ENCODE measurements at places on chromosomes 7 and 10.

GRCh38 chr7:69659983-69660382 is 61.7 kb downstream of the AUTS2 start:
- peak; percentile 24 for DNase-seq

GRCh38 chr7:129167817-129168216 is 20.6 kb upstream of the SMO start:
- no peak for DNase-seq

GRCh38 chr7:93551063-93551895 is 23.2 kb downstream of the CALCR start:
- peak; percentile 50 for DNase-seq

DNA sequence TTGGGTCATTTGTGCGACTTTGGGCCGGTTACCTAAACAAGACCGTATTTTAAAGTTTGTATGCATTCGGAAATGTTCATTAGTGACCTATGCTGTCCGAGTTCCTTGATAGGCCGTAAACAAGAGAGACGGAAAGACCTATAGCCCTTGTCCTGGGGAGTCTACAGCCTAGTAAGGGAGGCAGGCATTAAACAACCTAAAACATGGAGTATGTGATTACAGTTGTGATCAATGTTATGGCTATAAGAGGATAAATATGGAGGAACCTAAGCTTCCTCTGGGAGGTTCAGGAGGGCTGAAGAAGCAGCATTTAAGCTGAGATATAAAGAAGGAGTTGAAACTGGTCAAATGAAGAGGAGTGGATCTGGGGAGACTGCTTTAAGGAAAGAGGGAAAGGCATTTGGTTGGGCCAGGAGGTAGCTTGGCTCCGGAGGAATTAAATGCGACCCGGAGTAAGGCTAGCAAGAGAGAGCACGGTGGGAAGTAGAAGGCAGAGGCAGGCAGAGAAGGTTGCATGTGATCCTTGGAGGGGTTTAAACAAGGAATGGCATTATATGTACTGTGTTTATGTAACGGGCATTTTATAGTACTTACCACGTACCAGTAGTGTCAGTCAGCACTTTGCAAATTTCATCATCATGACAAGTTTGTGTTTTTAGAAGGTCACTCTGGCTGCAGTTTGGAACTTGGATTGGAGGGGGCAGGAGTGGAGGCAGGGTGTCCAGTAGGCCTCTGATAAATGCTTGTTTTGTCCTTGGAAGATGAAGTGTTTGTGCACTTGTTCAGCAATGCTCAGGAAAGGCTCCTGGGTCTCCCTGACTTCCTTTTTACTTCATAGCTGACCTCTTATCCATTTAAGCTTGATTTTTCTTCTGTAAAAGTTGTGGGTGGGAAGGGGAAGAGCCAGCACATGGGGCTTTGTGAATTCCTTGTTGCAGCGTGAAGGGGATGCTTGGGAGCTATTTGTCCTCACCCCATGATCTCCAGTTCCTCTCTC is 1.0 kb upstream of the AVPI1 start:
- DNase-seq, result peak; percentile 66

- DNase-seq, result no peak
These were observed 825.3 kb upstream of the C7orf33 start for GRCh38 chr7:147765301-147765700.
